ENCODE measurements at places on chromosomes 4 and X.
A peak's percentile ranks its signal among the peaks of the same experiment; 100 is the strongest.

GRCh38 chrX:119784747-119785446 lies 6.5 kb downstream of the RPL39 start:
- DNase-seq, result peak; percentile 14

- DNase-seq, result no peak
Observed at GRCh38 chr4:160505724-160506123, 1402.8 kb downstream of the RAPGEF2 start.

DNA sequence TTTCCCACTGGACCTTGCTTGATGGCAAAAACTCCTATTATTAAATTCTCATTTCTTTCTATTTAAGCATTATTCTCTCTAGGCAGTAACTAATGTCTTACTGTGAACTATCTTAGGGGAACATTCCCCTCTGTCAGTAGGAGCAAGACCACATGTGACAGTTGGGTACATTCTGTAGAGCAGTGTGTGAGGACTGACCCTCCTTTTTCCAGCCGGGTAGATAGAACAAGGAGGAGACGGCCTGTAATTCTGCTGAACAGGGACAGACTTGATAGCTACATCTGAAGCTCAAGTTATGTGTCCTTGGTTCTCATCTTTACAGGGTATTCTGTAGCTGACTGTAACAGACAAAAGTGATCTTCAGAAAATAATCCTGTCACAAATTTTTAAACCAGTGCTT lies 43.3 kb downstream of the FNIP2 start:
- no peak for DNase-seq

DNA sequence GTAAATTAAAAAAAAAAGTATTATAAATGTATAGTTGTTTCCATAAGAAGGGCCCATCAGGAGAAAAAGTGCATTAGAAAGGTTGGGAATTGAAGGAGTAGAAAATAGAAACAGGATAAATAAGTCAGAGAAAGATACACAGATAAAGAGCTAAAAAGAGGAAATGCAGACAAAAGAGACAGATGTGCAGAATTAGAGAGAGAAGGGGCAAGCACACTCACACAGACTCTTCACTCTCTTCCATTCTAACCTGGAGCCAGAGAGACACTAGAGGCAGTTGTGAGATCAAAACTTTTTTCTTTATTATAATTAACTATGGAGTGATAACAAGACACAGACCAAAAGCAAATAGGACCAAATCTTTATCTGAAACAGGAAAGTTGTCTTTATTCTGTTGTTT lies 134.1 kb downstream of the CEP135 start:
- no peak for DNase-seq

DNA sequence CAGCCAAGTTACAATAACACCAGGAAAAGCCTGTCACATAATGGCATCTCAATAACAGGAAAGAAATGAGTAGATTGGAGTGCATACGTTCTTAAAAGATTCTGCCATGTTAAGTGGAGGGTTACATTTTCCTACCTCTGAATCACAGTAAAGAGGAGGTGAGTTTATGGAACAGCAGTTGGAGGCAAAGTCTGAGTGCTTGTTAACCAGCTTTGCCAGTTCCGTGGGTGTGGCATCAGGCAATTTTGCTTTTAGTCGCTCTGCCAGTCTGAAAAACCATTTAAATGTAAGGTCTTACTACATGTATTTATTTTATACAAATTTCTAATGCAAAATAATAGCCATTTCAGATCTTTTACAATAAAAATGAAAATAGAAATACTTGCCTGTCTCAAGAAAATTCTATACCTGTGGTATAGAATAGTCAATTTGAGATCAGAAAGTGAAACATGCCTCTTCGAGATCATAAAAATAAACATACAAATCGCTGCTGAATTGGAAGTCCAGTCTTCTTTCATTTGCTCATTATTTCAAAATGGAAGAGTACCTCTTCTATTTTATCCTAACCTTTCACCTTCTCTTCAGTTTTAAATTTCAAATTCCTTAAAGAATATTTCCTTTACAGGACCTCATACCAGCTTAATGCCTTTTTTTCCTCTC lies 31.4 kb downstream of the GC start:
- no peak for DNase-seq
